ENCODE measurements at places on chromosomes 1 and 21. TPM values are rescaled to one million over a fixed set of nuclear protein-coding genes. Genes with fewer than 3 reads are reported as not detected.

Gene VANGL2
- total RNA-seq: not detected

Gene ASB17
- not detected for total RNA-seq

Gene RORC
- total RNA-seq: 0.14 TPM

Gene RASSF5
- total RNA-seq: 279 TPM

Gene CFAP57
- not detected for total RNA-seq

Gene VSIG8
- total RNA-seq: not detected

DNA sequence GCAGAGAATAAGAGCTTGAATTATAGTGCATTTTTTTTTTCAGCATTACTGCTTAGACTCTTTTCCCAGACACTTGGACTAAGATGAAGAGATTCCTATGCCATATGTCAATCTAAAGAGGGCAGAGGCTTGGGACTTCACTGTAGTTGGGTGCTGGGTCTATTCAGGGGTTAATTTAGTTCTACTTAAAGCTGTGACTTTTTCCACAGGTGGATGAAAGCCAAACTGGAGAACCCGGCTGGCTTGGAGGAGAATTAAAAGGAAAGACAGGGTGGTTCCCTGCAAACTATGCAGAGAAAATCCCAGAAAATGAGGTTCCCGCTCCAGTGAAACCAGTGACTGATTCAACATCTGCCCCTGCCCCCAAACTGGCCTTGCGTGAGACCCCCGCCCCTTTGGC lies 104.8 kb downstream of the ATP5PO start:
- no peak overlapping the region for H3K4me3 ChIP-seq
- no peaks in the 10 kb centered on the region for H3K4me1 ChIP-seq
- no peak for DNase-seq
- H3K36me3 ChIP-seq: no peaks in the 10 kb centered on the region

GRCh38 chr1:43238991-43239469 lies 30.8 kb upstream of the TMEM125 start:
- DNase-seq: no peak
- H3K36me3 ChIP-seq: no peaks in the 10 kb centered on the region
- H3K27me3 ChIP-seq: no peaks in the 10 kb centered on the region
- H3K4me3 ChIP-seq: no peak overlapping the region
- peaks cover 4% of the 10 kb centered on the region for H3K4me1 ChIP-seq

DNA sequence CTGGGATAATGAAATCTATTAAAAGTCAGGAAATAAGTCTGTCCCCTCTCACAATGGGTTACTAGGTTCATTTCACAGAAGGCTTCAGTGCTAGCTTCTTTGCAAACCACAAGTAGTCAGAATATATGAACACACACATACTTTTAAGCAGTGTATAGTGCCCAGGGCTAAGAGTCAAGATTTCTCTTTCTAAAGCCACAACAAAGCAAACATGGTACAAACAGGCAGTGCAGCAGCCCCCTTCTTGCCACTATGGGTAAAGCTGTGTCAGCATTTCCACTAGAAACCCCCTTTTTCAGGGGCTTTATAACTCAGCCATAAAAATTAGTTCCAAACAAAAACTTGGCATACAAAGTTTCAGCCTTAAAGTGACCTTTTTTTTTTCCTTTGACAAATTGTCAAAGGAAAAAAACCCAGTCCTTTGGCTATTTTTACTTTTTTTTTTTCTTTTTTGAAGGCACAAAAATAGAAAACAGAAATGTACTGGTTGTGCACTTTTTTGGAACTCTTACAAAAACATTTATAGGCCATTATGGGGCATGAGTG lies 315.4 kb downstream of the LMO4 start:
- H3K27me3 ChIP-seq: no peaks in the 10 kb centered on the region
- H3K36me3 ChIP-seq: no peaks in the 10 kb centered on the region
- DNase-seq: no peak
- H3K27ac ChIP-seq: no peak overlapping the region
- no peaks in the 10 kb centered on the region for H3K4me1 ChIP-seq

- H3K36me3 ChIP-seq: no peaks in the 10 kb centered on the region
- H3K4me3 ChIP-seq: peak overlapping the region; percentile 83
- peak overlapping the region; percentile 81 for H3K27ac ChIP-seq
- no peak for DNase-seq
Observed at GRCh38 chr21:39184050-39184980, 1.1 kb upstream of the PSMG1 start.

- H3K36me3 ChIP-seq: no peaks in the 10 kb centered on the region
- DNase-seq: no peak
- no peaks in the 10 kb centered on the region for H3K27me3 ChIP-seq
- no peak overlapping the region for H3K27ac ChIP-seq
- no peak overlapping the region for H3K4me3 ChIP-seq
Observed at GRCh38 chr1:184682956-184683355, 71.7 kb downstream of the EDEM3 start.

GRCh38 chr1:168960595-168960994 lies 145.9 kb upstream of the ATP1B1 start:
- no peak overlapping the region for H3K27ac ChIP-seq
- no peak overlapping the region for H3K4me3 ChIP-seq
- H3K27me3 ChIP-seq: no peaks in the 10 kb centered on the region
- no peaks in the 10 kb centered on the region for H3K4me1 ChIP-seq
- H3K36me3 ChIP-seq: no peaks in the 10 kb centered on the region
- DNase-seq: no peak

DNA sequence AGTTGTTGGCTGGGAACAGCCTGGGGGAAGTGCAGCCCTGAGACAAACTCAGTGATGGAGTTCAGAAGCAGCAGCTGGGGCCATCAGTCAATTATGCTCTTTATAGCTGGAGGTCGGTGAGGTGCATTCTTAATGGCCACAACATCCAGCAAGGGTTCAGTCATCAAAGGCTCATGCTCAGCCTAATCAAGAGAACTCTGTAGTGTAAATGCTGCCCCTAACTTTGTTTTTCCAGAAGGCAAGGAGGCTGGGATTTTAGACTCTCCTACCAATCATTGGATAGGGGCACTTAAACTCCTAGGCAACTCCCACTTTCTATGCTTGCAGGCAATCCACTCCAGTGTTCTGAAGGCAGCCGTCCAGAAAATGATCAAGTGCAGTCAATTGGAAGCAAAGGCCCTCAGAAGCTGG lies 15.0 kb upstream of the RGS4 start:
- no peak for DNase-seq
- no peak overlapping the region for H3K4me3 ChIP-seq
- no peaks in the 10 kb centered on the region for H3K36me3 ChIP-seq
- peaks cover 2% of the 10 kb centered on the region for H3K27me3 ChIP-seq
- no peak overlapping the region for H3K27ac ChIP-seq
- no peaks in the 10 kb centered on the region for H3K4me1 ChIP-seq

GRCh38 chr1:200279810-200280411 lies 129.9 kb downstream of the ZNF281 start:
- H3K27ac ChIP-seq: no peak overlapping the region
- no peak overlapping the region for H3K4me3 ChIP-seq
- no peaks in the 10 kb centered on the region for H3K27me3 ChIP-seq
- no peak for DNase-seq

GRCh38 chr1:89190017-89190416 lies 8.7 kb downstream of the GBP4 start:
- peaks cover under 1% of the 10 kb centered on the region for H3K4me1 ChIP-seq
- no peak for DNase-seq
- no peaks in the 10 kb centered on the region for H3K27me3 ChIP-seq
- no peak overlapping the region for H3K4me3 ChIP-seq
- H3K36me3 ChIP-seq: peaks cover 97% of the 10 kb centered on the region

- H3K27me3 ChIP-seq: no peaks in the 10 kb centered on the region
- no peaks in the 10 kb centered on the region for H3K36me3 ChIP-seq
- no peak for DNase-seq
Observed at GRCh38 chr1:150371110-150371509, 7.2 kb downstream of the RPRD2 start.

- no peak overlapping the region for H3K4me3 ChIP-seq
- peaks cover 7% of the 10 kb centered on the region for H3K27me3 ChIP-seq
- no peak for DNase-seq
- H3K4me1 ChIP-seq: peaks cover 16% of the 10 kb centered on the region
- no peak overlapping the region for H3K27ac ChIP-seq
Observed at GRCh38 chr21:33644383-33645074, 2.2 kb downstream of the ITSN1 start.

DNA sequence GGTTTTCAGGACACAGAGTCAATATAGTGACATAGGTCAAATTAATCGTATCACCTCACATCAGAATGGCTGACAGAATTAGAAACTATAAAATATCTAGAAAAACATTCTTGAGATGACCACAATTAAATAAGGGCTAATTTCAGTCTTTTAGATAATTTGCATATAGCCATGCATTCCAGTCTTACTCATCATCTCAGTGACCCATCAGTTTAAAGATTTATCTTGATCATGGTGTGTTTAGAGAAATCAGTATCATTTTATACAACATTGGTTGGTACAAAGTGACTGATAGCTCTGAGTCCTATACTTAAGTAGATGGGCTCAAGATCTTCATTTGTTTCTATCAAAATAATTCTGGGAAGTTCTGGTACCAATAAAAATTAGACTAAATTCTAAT lies 262.3 kb upstream of the SNX7 start:
- H3K27me3 ChIP-seq: no peaks in the 10 kb centered on the region
- no peaks in the 10 kb centered on the region for H3K36me3 ChIP-seq
- H3K4me3 ChIP-seq: no peak overlapping the region

DNA sequence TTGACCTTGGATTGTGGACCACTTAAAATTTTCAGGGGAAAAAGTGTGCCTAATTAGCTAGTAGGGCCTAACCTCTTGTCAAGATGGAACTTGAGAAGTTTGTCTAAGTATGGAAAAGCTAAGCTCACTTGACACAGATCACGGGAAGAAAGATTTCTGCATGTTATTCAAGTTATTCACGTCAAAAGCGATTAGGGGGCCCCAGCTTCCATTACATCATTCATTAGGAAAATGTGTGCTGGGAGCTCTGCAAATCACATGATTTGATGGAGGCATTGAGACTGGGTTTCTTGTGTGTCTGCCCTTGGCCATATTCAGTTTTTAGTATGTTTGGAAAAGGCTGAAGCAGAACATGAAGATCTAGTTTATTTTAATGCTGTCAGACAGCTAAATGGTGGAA lies 15.5 kb upstream of the POGZ start:
- H3K27me3 ChIP-seq: no peaks in the 10 kb centered on the region
- H3K36me3 ChIP-seq: no peaks in the 10 kb centered on the region
- H3K27ac ChIP-seq: no peak overlapping the region
- H3K4me1 ChIP-seq: peaks cover 4% of the 10 kb centered on the region
- no peak overlapping the region for H3K4me3 ChIP-seq

- DNase-seq: no peak
- H3K27ac ChIP-seq: no peak overlapping the region
- H3K27me3 ChIP-seq: peaks cover 8% of the 10 kb centered on the region
- no peak overlapping the region for H3K4me3 ChIP-seq
- H3K4me1 ChIP-seq: peaks cover 3% of the 10 kb centered on the region
Observed at GRCh38 chr1:40887012-40887378, 24.8 kb upstream of the CITED4 start.

DNA sequence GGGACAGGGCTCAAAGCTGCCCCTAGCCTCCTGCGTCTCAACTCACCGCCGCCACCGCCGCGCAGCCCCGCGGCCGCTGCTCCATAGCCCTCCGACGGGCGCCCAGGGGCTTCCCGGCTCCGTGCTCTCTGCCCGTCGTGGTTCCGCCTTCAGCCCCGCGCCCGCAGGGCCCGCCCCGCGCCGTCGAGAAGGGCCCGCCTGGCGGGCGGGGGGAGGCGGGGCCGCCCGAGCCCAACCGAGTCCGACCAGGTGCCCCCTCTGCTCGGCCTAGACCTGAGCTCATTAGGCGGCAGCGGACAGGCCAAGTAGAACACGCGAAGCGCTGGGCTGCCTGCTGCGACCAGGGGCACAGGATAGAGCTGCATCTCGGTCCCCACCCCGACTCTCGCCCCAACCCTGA lies at the start of gene TNFRSF25:
Gene TNFRSF25 (minus strand): TSS at position 151 of the 400 bp plus-strand sequence. CDS start 66 bp downstream, at position 85.
- DNase-seq: peak; percentile 83
- peak within 1 kb of the TSS; percentile 82 for H3K27ac ChIP-seq
- no peaks in the 10 kb centered on the region for H3K27me3 ChIP-seq
- H3K4me1 ChIP-seq: peaks cover 44% of the 10 kb centered on the region
- peaks cover 7% of the 10 kb centered on the region for H3K36me3 ChIP-seq
- peak within 1 kb of the TSS; percentile 72 for H3K4me3 ChIP-seq

Data from natural killer cell (primary cell).